ENCODE measurements at places on chromosomes 3 and 15.

- no peak for DNase-seq
Observed at GRCh38 chr3:72628065-72628464, 220.2 kb downstream of the SHQ1 start.

- DNase-seq: no peak
Observed at GRCh38 chr3:22907796-22908195, 295.3 kb upstream of the UBE2E2 start.

DNA sequence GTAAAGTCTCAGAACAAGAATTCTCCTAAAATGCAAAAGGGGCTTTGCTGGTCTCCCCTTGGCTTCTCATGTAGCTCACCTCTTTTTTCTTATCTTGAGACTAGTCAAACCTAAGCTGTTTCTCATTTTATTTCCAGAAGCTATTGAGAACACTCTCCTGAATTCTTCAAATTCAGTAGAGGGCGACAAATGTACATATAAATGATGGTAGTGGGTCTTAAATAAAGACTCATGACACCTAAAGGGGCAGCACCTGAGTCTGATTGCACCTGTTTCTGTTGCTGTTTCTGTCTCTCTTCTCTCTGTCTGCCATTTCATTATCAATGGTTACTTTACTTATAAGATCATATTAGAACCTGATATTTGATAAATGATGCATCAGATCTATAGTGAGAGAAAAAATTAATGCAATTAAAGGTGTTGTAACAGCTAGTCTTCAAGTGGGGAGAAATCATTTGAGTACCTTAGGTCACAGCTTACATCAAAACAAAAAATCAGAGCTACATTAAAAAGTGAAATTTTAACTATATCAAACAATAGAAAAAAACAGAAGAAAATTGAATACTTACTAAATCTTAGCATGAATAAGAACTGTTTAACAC, 7.0 kb downstream of the ADIPOQ start:
- DNase-seq: no peak

DNA sequence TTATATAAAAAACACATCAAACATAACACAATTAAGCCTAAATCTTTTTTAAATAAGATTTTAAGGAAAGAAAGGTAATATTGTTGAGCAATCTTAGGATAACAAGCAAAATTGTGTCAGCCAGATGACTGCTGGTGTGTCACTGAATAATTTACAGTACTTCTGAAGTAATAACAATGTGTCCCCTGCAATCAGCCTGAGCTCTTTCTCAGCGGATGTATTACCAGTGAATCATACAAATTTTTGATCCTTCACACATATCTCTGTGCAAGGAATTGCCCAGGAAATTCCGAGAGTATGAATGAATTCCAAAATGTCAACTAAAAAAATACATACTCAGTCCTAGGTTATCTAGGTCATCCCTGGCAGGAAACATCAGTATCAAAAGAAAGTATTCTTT, 76.6 kb upstream of the PTX3 start:
- no peak for DNase-seq

DNA sequence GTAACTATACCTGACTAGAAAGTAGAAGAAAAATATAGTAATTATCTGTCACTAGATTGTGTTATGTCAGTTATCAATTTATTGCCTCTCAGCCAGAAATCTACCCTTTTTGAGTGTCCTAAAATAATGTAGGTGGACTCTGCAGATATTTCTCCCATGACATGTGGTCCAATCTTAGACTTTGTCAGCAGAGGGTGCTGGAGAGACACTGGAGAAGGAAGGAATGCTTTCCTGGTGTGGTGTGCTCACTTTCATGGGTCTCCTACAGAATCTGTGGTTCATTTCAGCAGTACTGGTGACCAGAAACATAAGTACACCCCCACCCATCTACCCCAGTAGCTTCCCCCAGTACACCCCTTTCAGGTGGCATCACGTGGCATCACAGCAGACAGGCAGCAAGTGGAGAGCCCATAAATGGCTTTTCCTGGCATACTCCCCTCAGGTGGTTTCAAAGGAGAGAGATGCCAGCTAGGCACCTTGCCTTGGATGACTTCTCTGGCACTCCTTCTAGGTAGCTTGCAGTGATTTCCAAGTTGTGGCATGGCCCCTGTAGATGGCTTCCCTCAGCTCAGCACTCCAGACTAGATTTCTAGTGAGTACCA, 114.7 kb downstream of the GADL1 start:
- no peak for DNase-seq

DNA sequence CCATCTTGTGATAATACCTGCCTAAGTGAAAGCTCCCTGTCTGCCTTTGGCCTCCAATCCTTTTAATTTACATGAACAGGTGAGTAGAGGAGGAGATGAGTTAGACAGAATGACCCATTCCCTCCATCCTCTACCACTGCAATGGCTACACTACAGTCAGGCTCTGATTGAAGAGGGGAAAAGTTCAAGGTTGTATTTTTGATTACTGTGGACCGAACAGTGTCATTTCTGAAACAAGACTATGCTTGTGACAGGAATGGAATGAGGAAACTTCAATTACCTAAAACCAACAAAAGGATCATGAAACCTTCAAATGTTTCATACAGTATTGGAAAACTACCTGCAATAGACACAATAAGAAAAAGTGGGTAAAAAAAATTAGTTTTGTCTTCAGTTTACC, 85.5 kb upstream of the GBE1 start:
- DNase-seq: no peak

GRCh38 chr3:100106094-100106493, 8.2 kb downstream of the FILIP1L start:
- no peak for DNase-seq

GRCh38 chr15:69861331-69862171, 236.2 kb downstream of the TLE3 start:
- DNase-seq: no peak

- no peak for DNase-seq
Observed at GRCh38 chr15:72840114-72840513, 56.6 kb upstream of the ADPGK start.

DNA sequence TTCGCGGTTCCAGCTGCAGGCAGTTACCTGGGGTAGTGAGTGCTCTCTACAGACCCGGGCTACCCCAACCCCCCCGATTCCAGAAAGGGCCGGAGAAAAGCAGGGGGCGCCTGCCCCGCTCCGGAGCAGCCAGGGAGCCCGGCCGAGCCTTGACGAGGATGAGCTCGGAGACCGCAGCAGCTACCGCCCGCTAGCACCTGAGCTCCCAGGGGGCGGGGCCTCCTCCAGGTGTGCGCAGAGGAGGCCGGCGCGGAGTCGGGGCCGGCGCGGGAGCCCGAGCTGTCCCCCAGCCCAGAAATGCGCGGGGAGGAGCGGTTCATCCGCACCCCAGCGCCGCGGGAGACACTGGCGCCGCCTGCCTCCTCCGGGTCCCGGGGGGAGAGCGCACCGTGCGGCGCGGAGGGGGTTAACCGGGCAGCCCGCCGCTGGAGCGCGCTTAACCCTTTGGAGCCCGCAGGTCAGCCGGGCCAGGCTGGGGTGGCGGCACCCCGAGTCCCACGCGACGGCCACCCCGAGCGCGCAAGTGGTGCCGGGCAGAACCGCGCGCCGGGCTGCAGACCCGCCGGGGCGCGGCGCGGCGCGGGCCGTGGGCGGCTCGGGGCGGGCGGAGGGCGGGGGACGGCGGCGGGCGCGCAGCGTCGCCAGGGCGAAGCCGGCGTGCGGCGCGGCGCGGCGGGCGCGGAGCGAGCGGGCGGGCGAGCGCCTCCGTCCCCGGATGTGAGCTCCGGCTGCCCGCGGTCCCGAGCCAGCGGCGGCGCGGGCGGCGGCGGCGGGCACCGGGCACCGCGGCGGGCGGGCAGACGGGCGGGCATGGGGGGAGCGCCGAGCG, at the start of gene CACNA1D:
Gene CACNA1D, plus strand, starts transcription at position 649 of the 829 bp plus-strand sequence. CDS start 556 bp downstream, outside the sequence.
- no peak for DNase-seq

GRCh38 chr15:62416526-62416925, 251.4 kb upstream of the C2CD4B start:
- DNase-seq: no peak

DNA sequence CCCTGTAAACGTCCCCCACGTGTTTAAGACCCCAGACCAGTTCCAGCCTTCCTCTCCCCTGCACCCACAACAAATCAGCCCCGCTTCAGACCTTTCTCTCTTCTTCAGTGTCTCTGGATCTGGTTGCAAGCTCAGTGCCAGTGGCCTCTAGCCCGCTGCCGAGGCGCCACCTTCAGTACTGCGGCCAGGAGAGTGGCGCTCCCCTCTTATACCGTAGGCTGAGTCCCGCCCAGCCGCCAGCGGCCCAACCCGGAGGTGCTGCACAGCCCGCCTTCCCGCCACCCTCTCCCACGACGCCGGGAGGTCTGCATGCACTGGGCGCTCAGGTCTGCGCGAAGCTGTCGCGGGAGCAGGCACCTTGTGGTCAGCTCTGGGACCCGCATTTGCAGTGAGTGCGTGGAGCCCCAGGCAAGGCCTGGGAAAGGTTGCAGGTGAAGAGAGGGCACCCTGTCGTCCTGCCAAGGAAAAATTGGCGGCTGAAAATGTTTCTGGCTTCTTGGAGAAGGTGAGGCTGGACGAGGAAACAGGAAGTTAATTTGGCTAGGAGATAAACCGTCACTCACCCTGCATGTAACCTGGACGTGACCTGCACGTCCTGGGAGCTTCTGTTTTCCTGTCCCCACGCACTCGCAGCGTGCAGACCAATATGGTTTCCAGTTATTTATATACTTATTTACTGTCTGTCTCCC, at the start of gene C2CD4B:
Gene C2CD4B, minus strand, starts transcription at position 182 of the 689 bp plus-strand sequence. CDS start 301 bp downstream, outside the sequence.
- peak; percentile 14 for DNase-seq

GRCh38 chr3:101994386-101994785, 145.1 kb downstream of the NFKBIZ start:
- DNase-seq: no peak

DNA sequence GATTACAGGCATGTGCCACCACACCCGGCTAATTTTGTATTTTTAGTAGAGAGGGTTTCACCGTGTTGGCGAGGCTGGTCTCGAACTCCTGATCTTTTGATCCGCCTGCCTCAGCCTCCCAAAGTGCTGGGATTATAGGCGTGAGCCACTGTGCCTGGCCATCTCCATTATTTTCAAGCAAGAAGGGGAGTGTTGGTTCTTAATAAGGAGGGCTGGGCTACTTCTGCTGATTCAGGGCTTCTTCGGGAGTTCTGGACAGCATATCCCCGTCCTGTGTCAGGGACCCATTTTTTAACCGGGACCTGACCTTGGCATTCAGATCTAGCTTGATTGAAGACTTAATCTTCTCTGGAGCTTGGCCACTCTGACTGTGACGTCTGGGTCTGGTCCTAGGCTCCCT, 74.1 kb upstream of the SYN2 start:
- DNase-seq: no peak

DNA sequence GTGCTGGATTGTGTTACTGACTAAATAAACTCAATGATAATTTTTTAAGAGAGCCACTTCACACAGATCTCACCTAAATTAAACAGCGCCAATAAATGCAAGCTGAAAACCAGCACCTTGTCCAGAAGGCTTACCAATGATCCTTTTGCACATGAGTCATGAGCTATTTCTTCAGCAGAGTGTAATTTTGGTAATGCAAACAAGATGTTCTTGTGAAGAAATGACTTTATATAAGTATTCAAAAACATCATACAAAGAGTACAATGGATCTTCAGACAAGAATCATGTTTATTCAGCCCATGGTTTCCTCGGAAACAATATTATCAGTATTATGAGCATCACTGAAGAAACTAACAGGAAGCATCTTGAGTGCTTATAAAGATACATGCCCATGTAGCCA, 263.8 kb upstream of the UBE2E2 start:
- no peak for DNase-seq

GRCh38 chr15:95958382-95958781, 372.1 kb upstream of the NR2F2 start:
- no peak for DNase-seq
